Erythroblast (primary cell): ENCODE measurements at places on chromosomes 3 and 15.

DNA sequence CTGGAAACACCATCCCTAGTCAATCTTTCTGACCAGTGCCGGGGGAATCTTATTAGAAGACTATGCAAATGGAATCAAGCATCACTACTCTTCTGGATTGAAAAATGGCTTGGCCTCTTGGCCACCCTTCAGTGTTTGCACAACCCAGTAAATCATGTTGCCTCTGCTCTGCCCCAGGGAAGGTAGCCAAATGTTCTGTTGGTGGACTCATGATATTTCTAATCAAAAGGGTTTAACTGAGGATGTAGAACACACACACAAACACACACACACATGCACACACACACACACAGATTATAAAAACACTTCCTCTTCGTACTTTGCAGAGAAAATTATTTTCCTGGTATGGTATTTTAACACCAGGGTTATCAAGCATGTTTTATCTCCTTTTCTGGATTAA is 7.9 kb downstream of the RBP2 start:
- no peak for DNase-seq

DNA sequence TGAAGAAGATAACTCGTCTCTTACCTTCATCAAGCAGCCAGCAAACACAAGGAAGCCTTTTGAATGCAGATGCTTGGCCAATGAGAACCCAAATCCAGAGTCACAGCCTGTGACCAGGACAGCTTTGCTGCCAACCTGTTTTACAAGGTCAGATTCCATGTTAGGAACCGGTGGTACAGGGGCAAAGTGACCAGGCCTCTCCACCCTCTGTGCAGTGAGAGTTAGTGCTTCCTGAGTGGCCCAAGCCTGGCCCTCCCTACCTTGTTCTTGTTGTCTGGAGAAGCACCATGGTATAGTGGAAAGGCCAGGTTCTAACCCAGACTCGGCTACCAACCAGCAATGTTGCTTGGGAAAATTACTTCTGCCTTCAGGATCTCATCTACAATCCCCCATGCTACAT is 23.4 kb downstream of the BDH1 start:
- DNase-seq: no peak

- no peak for DNase-seq
Measured at GRCh38 chr3:43874731-43875130, 184.0 kb downstream of the ABHD5 start.

GRCh38 chr3:131960324-131960723 is 74.5 kb downstream of the CPNE4 start:
- no peak for DNase-seq

DNA sequence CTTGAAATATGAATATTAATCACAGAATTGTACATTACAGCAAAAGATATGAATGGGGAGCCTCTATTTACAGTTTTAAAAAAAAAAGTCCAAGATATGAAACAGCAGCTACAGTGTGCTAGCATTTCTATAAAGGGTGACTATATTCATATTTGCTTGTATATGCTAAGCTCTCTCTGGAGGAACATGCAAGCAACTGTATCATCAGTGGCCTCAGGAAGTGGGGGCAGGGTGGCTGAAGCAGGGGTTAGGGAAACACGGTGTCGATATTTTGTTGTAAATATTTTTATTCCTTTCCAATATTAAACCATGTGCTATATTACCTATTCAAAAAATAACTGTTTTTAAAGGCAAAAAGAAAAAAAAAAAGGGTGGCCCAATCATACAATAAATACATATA is 2.3 kb downstream of the UACA start:
- DNase-seq: no peak

DNA sequence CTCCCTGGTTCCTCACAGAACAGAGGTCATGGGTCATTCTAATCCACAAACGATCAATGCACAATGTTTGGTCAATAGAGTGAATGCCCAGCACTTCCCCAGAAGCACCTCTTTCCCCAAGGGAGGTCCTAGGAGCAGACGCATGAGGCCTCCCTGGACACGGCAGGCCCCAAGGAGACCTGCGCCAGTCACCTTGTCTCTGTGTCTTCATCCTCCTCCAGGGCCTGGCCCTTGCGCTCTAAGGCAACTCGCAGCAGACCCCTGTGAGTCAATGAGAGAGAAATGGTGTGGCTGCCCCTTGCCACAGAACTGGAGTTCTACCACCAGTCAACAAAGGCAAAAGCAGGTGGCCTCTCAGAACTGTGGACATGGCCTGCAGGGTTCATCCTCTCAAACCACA is 18.1 kb downstream of the ALS2CL start:
- DNase-seq: no peak

DNA sequence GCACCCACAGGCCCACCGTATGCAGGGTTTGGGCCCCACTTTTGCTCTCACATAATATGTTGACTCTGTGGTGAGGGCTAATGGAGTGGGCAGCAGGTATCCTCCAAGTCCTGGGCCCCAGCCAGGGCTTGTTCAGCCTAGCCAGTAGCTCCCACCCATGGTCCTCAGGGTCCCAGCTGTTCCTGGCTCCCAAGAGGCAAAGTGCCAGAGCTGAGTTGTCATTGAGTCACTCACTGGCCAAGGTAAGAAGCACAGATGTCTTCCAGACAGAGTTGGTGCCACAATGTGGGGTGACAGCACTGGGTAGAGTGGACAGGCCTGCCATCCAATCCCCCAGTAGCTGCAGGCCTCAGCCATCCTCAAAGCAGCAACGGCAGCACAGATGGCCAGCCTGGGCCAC is 4.3 kb downstream of the SHF start:
- DNase-seq: no peak

GRCh38 chr3:197028728-197029510 is 698 bp downstream of the MELTF start:
- DNase-seq: peak; percentile 54

DNA sequence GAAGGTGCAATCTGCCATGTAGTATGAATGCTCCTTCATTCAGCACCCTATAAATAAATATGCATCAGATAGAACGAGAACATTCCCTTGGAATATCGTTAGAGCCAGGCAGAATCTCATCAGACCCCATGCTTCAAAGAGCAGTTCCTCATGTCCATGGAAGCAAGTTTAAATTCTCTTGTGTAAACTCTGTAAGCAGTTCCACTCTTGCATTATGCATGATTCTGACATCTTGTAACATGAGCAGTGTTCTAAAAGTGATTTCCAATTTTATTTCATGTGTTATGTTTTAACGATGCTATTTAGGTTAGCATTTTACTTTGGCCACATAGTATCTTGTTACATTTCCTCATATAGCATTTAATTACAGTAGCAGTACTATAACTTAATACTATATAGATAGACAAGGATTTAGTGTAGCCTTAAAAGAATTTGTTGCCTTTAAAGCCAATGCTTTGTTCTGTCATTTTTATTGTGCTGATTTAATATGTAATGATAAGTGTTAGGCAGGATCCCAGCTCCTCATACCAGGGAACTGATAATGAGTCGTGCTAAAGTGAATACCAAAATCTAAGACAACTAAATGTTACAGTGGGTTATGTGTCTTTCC is 161.2 kb upstream of the NECTIN3 start:
- no peak for DNase-seq

DNA sequence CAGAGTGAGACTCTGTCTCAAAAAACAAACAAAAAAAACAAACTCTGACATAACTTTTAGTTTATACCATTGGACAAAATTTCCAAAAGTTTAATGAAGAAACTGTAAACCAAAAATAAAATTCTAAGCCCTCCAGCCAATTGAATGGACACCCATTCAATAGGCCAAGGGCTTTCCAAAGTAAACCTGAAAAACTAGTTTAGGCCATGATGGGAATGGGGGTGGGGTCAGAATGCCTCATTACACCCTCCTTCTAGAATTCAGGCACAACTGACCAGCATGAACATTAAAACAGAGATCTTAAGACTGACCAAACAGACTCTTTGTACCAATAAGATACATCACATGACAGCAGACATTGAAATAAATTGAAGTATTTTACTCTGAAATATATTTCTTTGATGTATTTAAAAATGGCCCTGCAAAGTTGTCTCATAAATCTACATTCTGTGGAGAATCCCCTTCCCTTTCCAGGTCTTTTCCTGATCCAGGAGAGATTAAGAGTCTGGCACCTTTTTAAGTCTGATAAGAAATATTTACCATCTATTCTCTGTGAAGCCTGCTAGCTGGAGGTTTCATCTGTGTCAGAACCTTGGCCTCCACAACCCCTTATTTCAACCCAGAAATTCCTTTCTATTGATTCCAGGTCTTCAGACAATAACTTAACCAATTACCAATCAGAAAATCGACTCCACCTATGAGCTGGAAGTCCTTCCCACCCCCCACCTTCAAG is 15.7 kb downstream of the THOC7 start:
- no peak for DNase-seq

DNA sequence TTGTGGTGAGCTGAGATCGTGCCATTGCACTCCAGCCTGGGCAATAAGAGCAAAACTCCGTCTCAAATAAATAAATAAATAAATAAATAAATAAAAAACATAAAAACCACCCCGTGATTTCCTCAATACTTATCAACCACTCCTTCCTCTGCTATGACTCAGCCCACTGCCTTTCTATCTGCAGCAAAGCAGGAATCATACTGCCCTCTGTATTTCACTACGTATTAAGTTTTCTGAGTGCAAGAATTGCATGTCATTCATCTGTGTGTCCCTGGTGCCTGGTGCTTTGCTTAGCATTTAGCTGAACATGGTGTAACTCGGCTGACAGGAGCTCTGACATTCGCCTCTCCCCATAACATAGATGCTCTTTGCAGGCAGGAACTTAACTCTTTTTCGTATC is 7.1 kb downstream of the LSG1 start:
- peak; percentile 42 for DNase-seq

GRCh38 chr3:124916837-124917409 is 17.6 kb downstream of the MUC13 start:
- no peak for DNase-seq

GRCh38 chr3:161171113-161171512 is 50.0 kb upstream of the NMD3 start:
- DNase-seq: peak; percentile 5

DNA sequence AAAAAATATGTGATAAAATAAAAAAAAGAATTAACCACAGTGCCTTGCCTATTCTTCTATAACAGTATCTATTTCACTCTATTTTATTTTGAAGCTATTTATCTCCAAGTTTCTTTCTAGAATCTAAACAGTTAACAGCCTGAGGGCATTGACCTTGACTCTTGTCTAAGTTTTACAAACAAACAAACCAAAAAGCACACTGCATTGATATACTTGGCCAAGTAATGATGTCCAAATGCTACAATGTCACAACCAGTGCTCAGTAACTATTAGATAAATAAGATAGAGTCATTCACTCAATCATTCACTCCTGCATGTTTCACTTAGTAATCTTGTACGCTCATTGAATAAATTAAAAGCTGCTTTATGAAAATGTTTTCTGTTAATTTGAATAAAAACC is 386.5 kb downstream of the TIGIT start:
- DNase-seq: no peak

- no peak for DNase-seq
Measured at GRCh38 chr3:41125258-41125657, 74.0 kb upstream of the CTNNB1 start.

- no peak for DNase-seq
Measured at GRCh38 chr3:196499807-196500524, 3.6 kb downstream of the RNF168 start.

GRCh38 chr15:73174171-73174570 is 121.9 kb downstream of the NEO1 start:
- DNase-seq: no peak

DNA sequence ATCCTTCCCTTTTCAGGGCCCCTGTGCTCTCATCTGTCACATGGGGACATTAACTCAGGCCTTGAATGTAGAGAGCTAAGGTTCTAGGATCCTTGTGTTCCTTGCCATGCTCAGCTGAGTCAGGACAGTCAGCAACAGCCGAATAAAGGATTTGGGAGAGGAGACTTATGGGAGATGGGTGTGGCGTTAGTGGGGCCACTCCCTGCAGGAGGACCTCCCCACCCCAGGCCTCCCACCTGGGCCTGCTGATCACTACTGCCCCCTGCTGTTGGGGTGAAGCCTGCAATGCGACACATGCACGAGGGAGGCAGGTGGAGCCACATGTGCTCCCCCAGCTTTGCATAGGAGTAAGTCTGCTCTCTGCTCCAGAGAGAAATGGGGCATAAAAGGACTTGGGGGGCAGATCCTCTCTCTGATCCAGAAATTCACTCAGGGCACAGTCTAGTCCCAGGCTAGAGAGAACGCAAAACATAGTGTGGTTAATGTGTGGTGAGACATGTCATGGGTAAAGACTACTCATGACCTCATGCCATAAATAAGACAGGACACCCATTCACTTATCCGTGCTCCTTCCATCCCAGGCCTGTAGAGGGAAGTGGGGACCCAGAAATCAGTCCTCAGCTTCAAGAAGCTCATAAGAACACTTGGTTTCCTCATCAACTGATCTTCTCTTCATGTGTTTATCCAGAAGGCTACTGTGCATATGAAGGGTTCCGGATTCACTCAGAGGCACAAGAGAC is 19.4 kb downstream of the RBP1 start:
- DNase-seq: peak; percentile 44

GRCh38 chr3:41679374-41679773 is 282.5 kb downstream of the ULK4 start:
- no peak for DNase-seq

DNA sequence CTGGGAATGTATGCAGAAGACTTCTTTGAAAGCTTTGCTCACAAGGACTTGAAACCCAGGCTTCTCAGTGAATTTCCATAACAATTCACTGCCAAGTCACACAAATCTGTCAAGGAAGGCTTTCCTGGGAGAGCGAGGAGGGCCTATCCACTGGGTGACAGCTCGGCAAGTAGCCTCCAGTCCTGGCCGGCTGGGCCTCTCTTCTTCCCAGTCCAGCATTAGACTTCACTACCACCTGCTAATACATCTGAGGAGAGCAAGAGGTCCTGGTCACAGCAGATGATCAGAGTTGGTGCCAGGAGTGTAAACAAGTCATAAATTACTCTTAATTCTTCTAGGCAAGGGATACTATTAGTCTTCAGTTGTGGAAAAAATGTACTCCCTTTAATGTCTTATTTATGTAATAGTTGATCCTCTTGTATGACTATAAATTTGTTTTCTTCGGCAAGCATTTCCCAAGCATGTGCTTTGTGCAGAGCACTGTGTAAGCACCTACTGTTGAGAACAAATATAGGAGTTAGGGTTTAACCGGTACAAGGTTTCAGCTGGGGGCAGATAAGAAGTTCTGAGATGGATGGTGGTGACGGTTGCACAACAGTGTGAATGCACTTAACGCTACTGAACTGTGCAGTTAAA is 162.9 kb downstream of the VGLL4 start:
- no peak for DNase-seq

DNA sequence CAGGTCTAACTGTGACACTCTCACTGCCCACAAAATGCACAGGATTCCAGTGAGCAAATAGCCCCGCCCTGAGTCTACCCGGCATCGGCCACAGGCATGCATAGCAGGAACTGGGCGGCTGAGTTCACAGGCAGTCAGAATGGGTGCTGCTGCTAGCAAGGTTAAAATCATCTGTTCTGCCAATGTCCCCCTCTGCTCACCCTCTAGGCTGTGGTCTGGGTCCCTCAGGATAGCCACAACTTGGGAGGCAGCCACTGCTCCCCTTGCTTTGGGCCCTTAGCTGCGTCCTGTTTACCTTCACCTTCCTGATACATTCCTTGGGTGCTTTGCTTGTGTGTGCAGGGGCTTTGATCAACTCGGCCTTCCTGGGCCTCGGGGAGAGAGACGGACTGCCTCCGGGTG is 232.9 kb upstream of the RGMA start:
- DNase-seq: no peak
